ENCODE measurements at places on chromosomes 7 and 10.

DNA sequence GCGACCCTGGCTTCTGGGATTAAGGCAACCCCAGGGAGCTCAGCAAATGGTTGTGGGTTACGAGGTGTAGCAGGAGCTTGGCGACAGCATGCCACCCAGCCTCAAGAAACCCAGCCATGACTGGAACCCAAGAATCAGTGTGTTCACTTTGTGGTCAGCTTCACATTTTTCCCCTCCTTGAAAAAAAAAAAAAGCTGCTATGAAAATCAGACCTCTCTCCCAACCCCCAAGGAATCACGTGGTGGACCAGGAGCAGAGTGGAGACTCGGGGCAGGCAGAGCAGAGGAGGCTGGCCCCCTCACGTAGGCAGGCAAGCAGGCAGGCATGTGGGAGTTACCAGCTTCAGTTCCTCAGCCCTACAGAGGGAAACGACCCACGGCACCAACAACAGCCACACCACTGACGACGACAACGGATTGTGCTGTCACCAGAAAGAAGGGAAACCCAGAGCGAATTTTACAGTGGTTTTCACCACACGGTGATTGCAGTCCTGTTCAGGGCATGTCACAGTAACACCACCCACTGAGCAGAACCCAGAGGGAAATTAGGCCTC is 203.4 kb downstream of the SLC25A13 start:
- DNase-seq, result no peak

- DNase-seq, result peak; percentile 89
These were observed 60.4 kb upstream of the ARHGAP21 start for GRCh38 chr10:24784061-24784460.

DNA sequence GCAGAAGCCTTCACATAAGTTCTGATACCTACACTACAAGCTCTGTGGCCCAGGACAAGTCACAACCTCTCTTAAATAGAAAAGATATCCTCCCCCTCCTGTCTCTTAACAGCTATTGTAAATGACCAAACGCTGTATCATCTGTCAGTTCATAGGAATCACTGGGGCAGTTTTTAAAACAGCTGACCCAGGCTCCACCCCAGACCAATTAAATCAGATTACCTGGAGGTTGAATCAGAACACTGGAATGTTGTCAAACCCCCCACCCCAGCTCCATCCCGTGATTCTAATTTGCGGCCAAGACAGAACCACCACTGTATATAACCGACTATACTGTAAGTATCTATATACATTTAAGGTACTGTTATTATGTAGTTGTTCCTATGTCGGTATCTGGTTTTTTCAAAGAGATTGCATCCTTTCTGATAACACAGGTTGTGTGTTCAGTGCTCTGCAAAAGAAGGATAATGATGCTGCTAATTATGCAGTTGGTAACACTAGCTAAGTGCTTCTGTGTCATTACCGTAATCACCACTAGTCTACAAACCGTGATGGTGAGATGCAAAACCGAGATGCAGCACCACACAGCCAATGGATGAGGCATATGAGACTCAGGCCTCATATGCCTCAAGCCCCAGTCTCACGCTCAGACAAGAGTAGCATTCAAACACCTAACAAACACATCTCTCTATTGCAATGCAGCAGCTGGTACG is 47.4 kb downstream of the TNS3 start:
- DNase-seq, result no peak

DNA sequence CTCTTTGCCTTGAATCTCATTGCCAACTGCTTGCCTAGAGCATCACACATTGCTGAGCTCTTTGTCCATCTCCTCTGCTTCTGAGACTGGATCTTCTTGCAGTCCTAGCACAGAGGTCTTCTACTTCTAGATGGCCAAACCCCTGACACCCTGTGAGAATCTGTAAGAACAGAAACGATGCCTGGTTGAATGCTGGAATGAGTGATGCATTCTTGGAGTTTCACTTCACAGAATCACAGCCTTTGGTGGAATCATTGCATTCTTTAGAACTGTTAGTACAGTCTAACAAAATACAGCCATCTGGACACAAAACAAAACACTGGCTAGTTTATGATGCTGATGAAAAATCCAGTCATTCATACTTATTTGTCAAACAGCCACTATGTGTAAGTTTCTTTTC is 141.7 kb upstream of the ITGB1 start:
- DNase-seq, result no peak

GRCh38 chr7:6232116-6232515 is 40.3 kb downstream of the CYTH3 start:
- DNase-seq, result no peak

- DNase-seq, result no peak
These were observed 26.9 kb downstream of the BLVRA start for GRCh38 chr7:43785420-43785819.

- no peak for DNase-seq
These were observed 31.2 kb downstream of the GSTO2 start for GRCh38 chr10:104300002-104300735.

DNA sequence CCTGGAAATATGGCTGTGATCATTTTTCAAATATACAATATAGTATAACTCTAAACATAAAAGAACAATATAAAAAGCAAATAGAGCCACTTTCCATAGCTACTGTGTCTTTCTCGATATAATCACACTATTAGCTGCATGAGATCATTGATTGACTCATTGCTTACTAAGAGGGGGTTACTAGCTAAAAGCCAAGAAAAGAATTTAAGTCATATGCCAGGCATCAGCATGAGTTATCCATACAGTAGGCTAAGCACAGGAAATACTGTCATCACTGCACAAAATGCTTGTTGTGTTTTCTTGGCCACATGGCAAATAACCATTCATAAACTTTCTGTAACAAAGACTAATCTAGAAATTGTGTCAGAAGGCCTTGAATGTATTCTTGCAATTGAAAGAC is 18.8 kb upstream of the ABCB5 start:
- no peak for DNase-seq

DNA sequence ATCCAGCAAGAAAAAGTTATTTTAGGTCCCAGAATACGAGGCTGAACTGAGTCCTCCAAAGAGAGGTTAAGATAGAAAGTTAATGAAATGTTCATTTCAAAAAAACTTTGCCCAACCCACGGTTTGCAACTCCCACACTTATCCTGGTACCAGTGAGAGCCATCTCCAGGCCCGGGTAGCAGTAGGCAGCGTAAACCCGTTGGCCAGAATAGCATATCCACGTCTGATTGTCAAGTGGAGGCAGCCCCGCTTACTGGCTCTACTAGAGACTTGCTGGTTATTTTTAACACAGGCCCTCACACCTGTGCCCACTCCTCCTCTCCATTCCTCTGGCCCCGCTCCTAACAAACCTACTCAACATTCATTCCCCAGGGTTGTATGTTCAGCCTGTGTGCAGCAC is 109.7 kb downstream of the HIP1 start:
- no peak for DNase-seq

DNA sequence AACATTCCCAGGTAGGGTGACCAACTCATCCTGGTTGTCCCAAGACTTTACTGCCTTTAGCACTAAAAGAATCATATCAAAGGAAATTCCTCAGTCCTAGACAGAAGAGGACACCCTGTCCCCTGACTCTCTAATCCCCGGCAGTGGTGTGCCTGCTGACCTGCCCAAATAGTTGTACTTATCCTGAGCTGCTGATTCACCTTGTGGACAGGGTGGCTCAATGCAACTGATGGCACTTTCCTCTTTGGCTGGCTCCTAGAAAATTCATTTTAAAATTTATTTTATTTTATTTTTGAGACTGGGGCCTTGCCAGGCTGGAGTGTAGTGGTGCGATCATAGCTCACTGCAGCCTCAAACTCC is 111.7 kb downstream of the JCAD start:
- DNase-seq, result no peak

GRCh38 chr10:32167450-32167849 is 111.2 kb upstream of the KIF5B start:
- no peak for DNase-seq

GRCh38 chr10:47374611-47375536 is 9.2 kb downstream of the ZNF488 start:
- no peak for DNase-seq

DNA sequence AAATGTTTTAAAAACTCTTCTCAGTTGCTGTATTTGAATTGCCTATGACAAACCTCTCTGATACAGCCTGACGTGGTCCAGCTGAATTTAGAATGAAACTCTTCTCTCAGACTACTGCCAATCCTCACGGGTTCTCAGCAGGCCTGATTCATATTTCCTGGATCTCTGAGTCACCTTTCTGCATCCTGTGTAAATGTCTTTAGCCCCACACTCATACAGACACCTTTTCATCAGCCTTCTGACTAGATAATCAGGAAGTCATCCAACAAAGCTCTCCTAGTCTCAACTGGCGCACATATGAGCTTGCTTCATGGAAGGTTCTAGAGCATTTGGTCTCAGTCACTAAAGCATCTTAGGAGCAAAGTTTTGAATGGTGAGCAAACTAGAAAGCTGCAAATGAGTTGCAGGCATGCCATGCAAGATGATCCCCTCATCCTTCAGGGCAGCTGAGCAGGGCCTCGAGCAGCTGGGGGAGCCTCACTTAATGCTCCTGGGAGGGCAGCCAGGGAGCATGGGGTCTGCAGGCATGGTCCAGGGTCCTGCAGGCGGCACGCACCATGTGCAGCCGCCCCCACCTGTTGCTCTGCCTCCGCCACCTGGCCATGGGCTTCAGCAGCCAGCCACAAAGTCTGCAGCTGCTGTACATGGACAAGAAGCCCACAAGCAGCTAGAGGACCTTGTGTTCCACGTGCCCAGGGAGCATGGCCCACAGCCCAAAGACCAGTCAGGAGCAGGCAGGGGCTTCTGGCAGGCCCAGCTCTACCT is 182.8 kb downstream of the ARHGAP12 start:
- DNase-seq, result no peak

DNA sequence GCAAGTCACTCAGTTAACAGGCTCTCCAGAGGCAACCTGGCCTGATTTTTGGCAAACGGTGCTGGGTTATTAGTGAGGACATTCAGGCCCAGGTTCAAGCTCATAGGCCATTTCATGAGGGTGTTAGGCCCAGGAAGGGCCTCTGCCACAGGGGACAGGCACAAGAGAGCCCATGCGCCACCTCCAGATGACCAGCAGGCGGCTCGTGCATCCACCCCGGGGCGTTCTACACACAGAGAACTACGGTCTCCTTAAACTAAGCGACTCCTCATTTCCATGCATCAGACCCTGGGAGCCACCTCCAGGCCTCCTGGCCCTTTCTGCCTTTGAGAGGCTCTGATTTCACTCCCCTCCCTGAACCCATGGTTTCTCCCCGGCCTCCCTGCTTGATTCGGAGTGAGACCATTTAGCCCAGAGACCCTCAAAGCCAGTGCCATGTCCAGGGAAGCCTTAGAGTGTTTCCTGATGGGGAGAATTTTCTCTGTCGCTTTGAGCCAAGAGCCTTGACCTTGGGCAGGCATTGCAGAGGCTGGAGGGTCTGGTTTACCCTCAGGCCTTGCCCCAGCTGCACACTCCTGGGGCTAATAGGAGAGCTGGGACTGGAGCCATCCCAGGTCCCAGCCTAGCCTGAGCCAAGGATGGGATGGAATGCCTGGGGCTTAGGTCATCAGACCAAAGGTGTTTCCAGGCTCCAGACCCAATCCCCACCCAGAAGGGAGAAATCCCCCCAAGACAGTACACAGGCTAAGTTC is 188.0 kb downstream of the GRID1 start:
- DNase-seq, result peak; percentile 42

DNA sequence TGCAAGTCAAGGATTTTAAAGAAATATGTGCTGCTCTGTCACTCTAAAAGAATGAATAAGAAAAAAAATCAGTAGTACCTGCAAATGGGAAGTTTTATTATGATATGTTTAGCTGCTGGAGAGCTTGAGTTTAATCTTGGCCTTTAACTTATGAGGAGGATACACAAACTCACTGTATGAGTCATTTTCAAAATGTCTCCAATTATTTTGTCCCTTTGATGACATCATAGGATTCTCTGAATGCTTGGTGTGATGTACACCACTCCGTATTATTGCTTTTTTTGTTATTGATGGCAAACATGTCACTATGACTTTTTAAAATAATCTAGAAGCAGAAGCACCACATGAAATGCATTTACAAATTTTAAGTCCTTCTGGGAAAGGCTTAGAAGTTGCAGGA is 125.8 kb downstream of the RALA start:
- DNase-seq, result no peak

DNA sequence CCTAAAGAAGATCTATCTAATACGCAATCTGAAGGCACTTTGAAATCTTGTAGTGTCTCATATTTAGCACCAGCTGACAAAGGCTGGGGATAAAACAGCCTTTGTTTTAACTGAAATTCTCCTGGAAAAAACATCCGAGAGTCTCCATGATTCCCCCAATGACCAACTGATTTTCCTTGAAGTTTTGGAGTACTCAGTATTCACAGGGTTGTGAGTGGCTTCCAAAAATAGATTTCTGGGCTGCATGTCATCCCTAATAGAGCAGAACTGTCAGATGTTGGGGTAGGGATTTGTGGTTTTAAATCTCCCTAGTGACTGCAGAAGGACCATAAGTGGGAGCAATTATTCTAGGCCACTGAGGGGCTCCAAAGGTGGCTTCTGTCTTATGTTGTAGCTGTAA is 206.4 kb downstream of the TAX1BP1 start:
- DNase-seq, result no peak

- DNase-seq, result no peak
These were observed 225.4 kb downstream of the ZMYND11 start for GRCh38 chr10:360653-361052.

- no peak for DNase-seq
These were observed 44.9 kb upstream of the ZNF32 start for GRCh38 chr10:43693602-43694001.

DNA sequence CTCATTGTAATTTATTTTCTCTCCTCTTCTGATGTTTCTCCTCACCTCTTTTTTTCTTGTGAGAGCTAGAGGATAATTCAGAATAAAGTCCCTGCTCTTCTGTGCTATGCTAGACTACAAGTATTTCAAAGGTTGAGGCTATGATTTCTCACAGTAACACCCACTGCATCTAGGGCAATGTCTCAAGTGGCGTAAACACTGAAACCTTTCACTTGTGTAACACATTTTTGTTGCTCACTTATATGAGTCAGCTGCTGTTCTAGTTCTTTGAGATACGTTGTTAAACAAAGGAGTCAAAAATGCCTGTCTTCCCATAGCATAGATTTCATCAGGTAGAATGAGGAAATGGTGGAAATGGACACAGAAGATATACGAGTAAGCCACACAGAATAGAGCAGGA is 305.1 kb upstream of the PITRM1 start:
- no peak for DNase-seq

DNA sequence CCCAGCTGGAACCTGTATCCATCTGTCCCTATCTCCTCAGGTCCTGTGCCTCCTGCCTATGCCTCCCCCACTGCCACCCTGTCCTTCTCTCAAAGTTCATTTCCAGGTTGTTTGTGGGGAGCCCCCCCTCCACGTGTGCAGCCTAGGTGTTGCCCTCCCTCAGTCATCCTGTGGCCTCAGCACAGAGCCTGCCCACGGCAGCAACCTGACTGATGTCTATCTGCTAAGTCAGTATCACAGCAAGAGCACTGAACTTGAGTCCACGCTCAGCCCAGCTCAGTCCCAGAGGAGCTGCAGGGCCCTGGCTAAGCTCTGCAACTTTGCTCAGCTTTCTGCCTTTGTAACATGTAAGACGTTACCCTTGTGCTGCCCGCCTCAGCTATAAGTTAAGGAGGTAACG is 28.7 kb downstream of the FAM53B start:
- no peak for DNase-seq

- no peak for DNase-seq
These were observed 47.3 kb upstream of the PIK3AP1 start for GRCh38 chr10:96767611-96768010.

Data from head of caudate nucleus (tissue), 42 donors.